ENCODE measurements at places on chromosomes 3 and 15. TPM values are rescaled to one million over a fixed set of nuclear protein-coding genes. Genes with fewer than 3 reads are reported as not detected.

DNA sequence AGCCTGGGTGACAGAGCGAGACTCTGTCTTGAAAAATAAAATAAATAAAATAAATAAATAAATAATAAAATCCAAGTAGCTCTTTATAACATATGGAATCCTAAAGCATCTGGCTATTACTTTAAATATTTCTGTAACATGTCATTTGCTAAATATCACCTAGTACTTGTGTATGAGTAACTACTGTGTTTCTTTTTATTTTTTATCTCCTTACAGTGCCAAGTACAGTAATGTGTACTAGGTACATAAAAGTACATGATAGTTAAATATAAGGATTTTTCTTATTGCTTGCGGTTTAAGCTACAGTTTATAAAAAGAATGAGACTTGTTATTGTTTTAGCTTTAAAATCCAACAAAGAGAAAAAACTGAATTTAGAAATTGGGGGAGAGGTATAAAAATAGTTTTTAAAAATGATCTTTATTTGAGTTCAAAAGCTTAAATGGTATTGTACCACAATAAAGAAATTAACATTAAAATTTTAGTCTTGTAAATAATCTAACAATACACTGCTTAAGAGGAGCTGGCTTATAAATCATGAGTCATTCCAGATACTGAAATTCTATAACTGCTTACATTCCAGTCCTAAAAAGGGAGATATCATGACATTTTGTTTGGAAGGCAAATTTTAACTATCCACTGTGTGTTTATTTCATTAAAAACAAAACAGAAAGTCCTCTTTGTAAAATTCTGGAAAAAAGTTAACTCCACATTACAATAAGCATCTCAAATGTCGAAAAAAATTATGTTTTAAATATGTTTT lies 73.1 kb downstream of the FGF7 start:
- no peaks in the 10 kb centered on the region for H3K36me3 ChIP-seq
- H3K4me1 ChIP-seq = no peaks in the 10 kb centered on the region
- H3K4me3 ChIP-seq = no peak overlapping the region

GRCh38 chr3:193502871-193503270 lies 51.8 kb downstream of the ATP13A4 start:
- H3K27me3 ChIP-seq = no peaks in the 10 kb centered on the region
- H3K36me3 ChIP-seq = no peaks in the 10 kb centered on the region
- H3K4me3 ChIP-seq = no peak overlapping the region
- no peak overlapping the region for H3K27ac ChIP-seq
- DNase-seq = no peak

DNA sequence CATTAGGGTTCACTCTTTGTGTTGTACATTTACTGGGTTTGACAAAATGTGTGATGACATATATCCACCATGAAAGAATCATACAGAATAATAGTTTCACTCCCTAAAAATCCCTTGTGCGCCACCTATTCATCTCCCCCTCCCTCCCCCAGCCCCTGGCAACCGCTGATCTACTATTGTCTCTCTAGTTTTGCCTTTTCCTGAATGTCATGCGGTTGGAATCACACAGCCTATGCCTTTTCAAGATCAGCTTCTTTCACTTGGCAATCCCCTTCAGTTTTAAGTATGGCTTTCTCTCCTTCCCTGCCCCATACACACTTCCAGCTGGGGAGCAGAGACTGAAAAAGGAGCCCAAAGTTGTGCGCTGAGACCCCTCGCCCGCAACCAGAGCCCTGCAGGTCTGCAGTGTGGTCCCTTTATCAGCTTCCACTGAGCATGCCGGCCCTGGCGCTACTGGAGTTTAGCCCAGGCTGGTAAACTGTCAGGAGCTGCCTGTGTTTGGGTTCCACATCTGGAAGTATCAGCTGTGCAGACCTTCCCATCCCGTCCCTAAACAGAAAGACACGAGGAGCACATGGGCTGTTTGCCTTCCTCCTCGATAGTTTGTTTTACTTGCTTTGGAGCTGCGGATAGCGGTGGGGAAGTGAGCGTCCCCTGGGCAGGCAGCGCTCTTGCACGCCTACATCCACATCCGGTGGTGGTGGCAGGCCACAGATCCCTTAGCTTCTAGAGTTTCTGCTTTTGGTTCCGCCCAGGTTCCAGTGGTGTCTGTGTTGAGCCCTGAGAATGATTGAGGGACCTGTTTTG lies 12.3 kb downstream of the BOC start:
- DNase-seq = peak; percentile 50
- no peaks in the 10 kb centered on the region for H3K36me3 ChIP-seq
- H3K4me3 ChIP-seq = peak overlapping the region; percentile 47
- peaks cover 27% of the 10 kb centered on the region for H3K27me3 ChIP-seq
- no peak overlapping the region for H3K27ac ChIP-seq

DNA sequence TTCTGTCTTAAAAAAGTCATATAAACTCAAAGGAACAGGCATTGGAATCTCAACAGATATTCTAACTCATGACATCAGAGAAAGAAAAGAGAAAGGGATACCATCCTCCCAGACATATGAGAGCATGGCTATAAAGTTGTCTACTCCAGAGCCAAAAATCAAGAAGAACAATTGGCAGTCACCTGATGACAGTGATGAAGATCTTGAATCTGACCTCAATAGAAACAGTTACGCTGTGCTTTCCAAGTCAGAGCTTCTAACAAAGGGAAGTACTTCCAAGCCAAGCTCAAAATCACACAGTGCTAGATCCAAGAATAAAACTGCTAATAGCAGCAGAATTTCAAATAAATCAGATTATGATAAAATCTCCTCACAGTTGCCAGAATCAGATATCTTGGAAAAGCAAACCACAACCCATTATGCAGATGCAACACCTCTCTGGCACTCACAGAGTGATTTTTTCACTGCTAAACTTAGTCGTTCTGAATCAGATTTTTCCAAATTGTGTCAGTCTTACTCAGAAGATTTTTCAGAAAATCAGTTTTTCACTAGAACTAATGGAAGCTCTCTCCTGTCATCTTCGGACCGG lies 35.9 kb downstream of the UNC13C start:
- H3K36me3 ChIP-seq = no peaks in the 10 kb centered on the region
- no peak overlapping the region for H3K27ac ChIP-seq
- no peaks in the 10 kb centered on the region for H3K4me1 ChIP-seq
- H3K27me3 ChIP-seq = no peaks in the 10 kb centered on the region
- DNase-seq = no peak
- H3K4me3 ChIP-seq = no peak overlapping the region

Gene TRPM1
- not detected for total RNA-seq

GRCh38 chr3:6089780-6090179 lies 771.1 kb upstream of the GRM7 start:
- no peak for DNase-seq
- H3K4me1 ChIP-seq = no peaks in the 10 kb centered on the region
- no peaks in the 10 kb centered on the region for H3K36me3 ChIP-seq
- H3K27me3 ChIP-seq = no peaks in the 10 kb centered on the region
- no peak overlapping the region for H3K27ac ChIP-seq

GRCh38 chr3:76352051-76352450 lies 566.7 kb upstream of the ZNF717 start:
- no peak overlapping the region for H3K4me3 ChIP-seq
- no peak for DNase-seq
- H3K27me3 ChIP-seq = no peaks in the 10 kb centered on the region
- no peaks in the 10 kb centered on the region for H3K36me3 ChIP-seq
- no peaks in the 10 kb centered on the region for H3K4me1 ChIP-seq
- H3K27ac ChIP-seq = no peak overlapping the region

DNA sequence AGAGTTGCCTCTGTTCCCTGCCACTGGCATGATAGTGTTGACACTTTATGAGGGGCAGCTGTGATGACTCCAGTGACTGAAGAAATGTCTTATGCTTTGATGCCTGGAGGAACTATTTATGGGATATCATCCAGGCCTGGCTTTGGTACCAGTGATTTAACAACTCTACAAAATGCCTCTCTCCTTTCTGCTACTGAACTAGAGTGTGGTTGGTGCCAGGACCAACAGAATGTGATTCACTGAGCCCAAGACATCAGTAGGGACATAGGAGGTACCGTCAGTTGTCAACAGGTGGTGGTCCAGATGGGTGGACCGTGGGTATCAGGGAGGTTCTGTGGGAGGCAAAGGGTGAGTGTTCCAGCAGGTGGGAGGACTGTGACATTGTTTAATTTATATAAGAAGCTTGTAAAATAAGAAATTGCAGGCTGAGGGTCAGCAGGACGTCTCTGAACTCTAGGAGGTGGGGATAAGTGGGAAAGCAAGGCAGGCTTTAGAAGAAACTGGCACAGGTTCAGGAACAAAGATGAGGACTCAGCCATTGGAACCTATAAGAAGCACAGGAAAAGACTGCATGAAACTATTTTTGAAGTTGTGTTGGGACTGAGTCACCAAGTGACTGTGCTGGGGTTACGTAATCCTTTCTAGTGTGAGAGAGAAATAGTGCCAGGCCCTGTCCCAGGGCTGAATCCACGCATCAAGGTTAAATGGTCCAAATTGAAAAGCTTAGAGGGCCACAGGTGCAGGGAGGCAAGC lies 28.5 kb upstream of the SLC7A14 start:
- no peak overlapping the region for H3K4me3 ChIP-seq
- peaks cover 38% of the 10 kb centered on the region for H3K27me3 ChIP-seq
- DNase-seq = no peak
- no peak overlapping the region for H3K27ac ChIP-seq
- H3K4me1 ChIP-seq = no peaks in the 10 kb centered on the region

- no peak overlapping the region for H3K4me3 ChIP-seq
- H3K4me1 ChIP-seq = peaks cover 10% of the 10 kb centered on the region
- H3K27ac ChIP-seq = no peak overlapping the region
- DNase-seq = no peak
- no peaks in the 10 kb centered on the region for H3K36me3 ChIP-seq
Observed at GRCh38 chr15:59329570-59330350, 42.9 kb downstream of the MYO1E start.

Gene XCR1
- not detected for total RNA-seq

- H3K27ac ChIP-seq = no peak overlapping the region
- no peak for DNase-seq
- no peaks in the 10 kb centered on the region for H3K36me3 ChIP-seq
- H3K27me3 ChIP-seq = no peaks in the 10 kb centered on the region
- no peak overlapping the region for H3K4me3 ChIP-seq
- no peaks in the 10 kb centered on the region for H3K4me1 ChIP-seq
Observed at GRCh38 chr3:89368846-89369245, 261.4 kb downstream of the EPHA3 start.

Gene OR5K2
- not detected for total RNA-seq

Gene NEDD4
- 21.3 TPM for total RNA-seq
